Fibroblast of skin of abdomen (primary cell): ENCODE measurements at places on chromosomes 12 and 14.

GRCh38 chr12:49017891-49018260, 700 bp downstream of the PRKAG1 start:
- DNase-seq, result peak; percentile 49

GRCh38 chr12:27434673-27435565, 11.6 kb upstream of the SMCO2 start:
- DNase-seq, result peak; percentile 14

GRCh38 chr12:53733051-53733806, 6.0 kb upstream of the CALCOCO1 start:
- peak; percentile 31 for DNase-seq

DNA sequence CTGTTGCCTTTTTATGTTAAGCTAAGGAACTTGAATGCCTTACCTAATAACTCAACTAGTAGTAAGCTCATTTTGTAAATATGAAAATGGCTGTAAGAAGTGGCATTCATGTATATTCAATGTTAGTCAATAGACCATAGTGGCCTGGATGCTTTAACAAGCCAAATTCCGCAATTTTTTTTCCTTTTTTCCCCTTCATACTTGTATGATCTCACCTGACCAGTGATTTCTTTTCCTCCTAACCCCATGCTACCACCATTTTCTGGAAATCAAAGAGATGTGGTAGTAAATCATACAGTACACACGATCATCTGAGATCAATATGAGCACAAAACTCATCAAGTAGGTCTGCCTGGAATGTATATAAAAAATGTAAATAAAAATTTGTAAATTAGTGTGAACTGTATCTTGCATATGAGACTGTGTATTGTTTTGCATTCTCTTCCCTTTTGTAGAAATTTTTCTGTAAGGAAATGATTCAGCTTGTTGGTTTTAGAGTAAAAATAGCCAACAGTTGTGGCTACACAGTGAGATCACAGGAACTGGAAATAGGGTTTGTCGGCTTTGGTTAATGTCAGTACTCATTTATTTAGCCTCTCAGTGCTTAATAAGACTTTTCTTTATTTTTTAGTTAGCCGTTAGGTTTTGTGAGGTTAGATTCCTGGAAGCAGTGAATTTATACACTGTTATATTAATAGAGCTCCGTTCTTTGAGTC, 62.5 kb downstream of the ETNK1 start:
- peak; percentile 57 for DNase-seq

DNA sequence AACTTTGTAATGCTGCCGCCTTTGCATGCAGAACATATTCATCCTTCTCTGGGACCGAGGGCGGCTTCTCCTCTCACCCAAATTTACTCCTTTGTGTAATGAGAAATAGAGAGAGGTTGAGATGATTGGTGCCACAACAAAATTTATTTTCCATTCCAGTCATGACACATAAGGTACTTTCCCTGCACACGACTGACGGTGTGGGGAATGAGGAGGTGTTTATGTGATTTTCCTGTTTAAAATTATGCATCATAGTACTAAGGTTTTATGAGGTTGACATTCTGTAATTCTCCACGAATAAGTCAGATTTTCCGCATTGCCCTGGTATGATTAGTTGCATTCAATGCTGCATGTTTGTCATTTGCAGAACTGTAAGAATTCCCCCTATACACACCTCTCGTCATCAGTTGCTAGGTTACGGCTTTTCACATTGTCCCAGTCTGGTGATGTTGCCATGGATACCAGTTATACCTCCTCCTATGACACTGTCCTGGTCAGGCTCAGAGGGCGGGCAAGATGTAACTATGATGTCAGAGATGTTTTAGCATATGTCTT, 23.1 kb downstream of the BICDL1 start:
- DNase-seq, result no peak

DNA sequence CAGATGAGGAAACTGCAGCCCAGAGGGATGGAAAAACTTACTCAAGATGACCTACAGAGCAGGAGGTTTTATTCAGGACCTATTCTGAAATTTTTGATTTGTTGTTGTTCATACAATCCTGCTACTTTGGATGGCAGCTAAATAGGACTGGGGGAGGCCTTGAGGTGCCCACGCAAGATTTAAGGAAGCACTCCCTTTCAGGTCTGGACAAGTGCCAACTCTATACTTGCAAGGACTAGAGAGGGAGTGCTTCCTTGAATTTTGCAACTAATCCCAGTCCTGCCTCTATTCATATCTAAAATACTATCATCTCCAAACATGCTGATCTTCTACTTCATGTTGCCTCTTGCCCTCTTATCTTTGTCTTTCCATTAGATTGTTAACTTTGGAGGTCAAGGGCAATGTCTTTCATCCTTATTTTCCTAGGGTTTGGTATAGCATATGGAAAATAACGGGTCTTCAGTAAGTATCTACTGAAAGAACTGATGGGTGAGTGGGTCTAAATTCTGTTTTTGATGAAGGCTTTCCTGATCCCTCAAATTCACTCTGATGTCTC, 28.6 kb upstream of the PPM1H start:
- no peak for DNase-seq

DNA sequence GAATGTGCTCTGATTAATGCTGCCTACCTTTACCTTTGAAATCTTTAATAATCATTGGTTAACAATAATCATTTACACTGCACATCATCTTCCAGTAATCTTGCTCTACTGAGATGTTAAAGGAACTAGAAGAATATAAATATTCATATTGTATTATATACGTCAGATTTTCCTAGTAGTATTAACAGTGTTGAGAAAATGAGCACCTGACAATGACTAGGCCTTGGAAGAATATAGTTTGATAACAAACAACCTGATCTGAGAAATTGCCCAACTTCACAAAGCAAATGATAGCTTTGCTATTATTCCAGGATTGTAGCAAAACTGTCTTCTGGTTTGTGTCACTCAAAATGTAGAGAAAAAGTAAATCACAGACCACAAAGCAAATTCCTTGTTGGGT, 467.1 kb downstream of the NOVA1 start:
- DNase-seq, result no peak
